ENCODE measurements at places on chromosomes 6 and 20.

- no peak for DNase-seq
Measured at GRCh38 chr6:98056955-98057354, 773.9 kb upstream of the MMS22L start.

DNA sequence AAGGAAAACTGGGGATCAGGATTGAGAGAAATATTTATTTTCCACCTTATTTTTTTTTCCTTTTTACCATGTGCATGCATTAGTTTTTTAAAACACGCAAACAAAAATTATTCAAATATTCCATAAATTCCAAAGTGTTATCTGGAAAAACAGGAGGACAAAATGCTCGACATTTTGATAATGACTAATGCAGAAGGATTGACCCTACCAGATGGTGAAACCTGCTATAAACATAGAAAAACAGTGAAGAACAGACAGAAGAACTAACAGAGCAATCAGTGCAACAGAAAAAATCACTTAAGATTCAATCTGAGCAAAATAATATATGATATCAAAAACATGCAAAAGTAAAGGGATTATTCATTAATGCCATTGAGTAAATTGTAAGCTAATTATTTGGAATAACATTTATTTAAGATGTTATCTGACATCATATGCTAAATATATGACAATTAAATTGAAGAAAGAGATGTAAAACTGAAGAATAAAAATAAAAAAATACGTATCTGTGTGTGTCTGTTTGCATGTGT, 218.4 kb downstream of the LMBRD1 start:
- DNase-seq, result peak; percentile 35

GRCh38 chr6:126553854-126554253, 213.9 kb downstream of the CENPW start:
- no peak for DNase-seq

DNA sequence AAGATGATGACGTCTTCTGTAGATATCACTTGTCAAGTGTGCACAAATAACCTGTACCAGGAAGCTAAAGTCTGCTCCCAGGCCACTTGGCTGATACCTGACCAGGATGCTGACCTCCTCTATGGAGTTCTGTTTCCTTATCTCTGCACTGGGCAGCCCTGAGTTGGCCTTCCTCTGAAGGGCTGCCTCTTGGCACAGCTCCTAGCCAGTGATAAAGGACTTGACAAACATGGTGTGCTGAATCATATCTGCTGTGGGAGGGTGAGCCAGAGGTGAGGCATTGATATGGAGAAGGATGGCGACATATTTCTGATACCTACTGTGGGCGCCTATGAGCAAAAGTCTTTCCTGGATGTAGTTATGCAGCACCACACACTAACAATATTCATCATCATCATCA, 32.8 kb upstream of the FOXA2 start:
- no peak for DNase-seq

DNA sequence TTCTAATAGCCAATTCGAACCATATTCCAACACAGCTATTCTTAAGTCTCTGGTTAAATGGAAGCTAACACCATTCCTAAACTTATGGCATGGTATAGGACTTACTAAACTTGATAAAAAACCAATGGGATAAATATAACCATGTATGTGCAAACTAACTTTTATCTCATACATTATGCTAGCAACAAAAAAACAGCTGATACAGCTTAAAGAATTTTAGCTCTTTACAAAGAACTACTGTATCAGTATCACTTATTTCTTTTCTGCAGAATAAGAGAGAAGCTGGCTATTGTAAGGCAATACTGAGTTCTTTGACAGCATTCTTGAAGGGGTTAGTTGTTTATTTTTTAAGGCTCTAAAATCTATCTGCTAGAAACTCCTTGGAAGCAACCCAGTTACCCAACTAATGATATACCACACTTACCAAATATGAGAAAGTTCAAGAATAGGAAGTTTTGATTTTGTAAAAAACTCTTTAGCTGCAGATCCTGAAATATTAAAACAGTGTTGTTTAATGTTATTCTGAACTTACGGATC, 44.9 kb downstream of the REPS1 start:
- no peak for DNase-seq

DNA sequence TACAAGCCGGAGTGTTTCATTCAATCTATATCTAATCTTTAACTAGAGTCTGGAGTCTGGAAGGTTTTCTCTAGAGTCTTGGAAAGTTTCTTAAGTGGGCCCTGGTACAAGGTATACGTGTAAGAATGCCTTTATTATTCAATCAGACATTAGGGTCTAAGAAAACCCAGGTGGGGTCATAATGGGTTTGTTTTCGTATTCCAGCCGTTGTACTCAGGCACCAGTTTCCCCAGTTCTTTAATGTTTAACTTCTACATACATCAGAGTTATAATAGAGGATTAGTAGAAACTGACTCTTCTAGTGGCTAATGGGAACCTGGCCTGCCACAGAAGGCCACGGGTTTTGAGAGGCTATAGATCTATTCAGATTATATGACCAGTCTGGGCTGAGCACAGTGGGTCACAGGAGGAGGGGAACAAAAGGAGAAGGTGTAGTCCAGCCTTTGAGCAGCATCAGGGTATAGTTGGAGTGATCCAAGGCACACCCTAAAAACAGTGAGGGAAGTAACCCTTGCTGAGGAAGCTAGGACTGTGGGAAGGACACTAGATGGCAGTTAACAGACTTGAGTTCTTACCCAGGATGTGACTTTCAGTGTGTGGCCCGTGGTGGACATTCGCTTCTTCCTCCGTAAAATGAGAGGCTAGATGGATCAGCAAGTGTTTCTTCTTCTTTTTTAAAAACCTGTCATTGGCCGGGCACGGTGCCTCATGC, 15.5 kb downstream of the FAM83B start:
- no peak for DNase-seq

DNA sequence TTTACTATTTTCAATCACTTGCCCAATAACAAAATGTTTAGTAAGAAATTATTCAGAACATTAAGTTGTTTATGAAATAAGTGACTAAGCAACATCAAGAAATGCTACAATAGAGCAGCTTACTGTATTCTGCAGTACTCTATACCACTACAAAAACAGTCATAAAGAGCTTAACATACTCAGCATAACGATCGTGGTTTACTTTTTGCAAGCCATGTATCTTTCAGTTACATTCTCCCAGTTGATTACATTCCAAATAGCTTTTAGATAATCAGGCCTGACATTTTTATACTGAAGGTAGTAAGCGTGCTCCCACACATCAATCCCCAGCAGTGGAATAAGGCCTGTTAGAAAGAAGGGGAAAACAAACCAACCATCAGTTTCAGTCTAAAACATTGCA, 10.7 kb downstream of the SOD2 start:
- no peak for DNase-seq

DNA sequence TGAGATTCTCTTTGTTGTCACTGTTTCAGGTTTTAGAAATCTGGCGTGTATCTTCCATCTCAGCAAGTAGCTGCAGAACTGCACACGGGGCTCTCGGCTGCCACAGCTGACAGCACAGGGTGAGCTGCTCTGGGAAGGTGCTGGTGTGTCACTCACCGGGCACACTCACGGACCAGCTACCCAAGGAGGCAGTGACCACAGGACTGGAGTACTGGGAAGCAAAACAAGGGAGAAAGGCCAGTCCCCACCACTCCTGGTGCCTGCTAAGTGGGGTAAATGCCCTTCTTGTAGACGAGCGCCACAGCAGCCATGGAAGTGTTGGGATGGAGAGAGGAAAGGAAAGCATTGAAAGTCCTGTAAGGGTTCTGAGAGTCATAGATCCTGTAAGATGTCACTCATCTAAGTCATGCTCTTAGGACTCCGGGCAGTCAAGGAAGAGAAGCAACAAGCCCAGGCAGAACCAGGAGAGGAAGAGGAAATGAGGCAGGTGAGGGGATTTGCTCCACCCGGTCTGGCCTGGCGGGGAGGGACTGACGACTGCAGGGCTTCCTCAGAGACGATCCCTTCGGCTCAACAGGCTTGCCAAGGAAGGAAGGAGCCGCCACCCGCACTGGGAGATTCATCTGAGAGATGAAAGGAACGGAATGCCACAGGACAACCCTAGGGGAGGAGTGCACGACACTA, 48.1 kb downstream of the PRDM1 start:
- DNase-seq, result no peak

- no peak for DNase-seq
Measured at GRCh38 chr6:40510442-40510841, 76.7 kb downstream of the LRFN2 start.

GRCh38 chr20:60138256-60139220, 180.3 kb downstream of the CDH26 start:
- DNase-seq, result no peak

DNA sequence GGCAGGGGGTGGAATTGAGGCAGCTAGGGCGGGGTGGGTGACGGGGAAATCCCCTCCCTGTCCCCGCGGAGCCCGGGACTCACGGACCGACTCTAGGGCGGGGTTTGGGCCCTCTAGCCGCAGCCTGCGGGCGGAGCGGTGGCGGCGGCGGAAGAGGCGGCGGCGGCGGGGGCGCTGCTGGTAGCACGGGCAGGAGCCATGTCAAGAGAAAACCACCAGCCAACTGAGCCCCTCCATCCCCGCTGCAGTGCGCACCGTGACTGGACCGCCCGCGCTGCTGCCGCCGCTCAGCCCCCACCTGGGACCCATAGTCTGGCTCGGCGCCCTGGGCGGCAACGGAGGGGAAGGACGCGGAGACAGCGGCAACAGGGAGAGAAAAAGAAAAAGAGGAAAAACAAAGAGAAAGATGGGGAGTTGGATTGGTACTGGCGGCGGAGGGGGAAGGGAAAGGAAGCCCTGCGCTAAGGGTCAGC, 1.2 kb upstream of the C6orf62 start:
- peak; percentile 8 for DNase-seq

GRCh38 chr6:157274471-157275226, 48.7 kb downstream of the TMEM242 start:
- DNase-seq, result peak; percentile 69

GRCh38 chr6:105199711-105200110, 19.9 kb upstream of the POPDC3 start:
- DNase-seq, result no peak

GRCh38 chr6:91631227-91631626, 1044.4 kb upstream of the MAP3K7 start:
- DNase-seq, result no peak

- no peak for DNase-seq
Measured at GRCh38 chr20:36549942-36550789, 8.8 kb downstream of the MYL9 start.

DNA sequence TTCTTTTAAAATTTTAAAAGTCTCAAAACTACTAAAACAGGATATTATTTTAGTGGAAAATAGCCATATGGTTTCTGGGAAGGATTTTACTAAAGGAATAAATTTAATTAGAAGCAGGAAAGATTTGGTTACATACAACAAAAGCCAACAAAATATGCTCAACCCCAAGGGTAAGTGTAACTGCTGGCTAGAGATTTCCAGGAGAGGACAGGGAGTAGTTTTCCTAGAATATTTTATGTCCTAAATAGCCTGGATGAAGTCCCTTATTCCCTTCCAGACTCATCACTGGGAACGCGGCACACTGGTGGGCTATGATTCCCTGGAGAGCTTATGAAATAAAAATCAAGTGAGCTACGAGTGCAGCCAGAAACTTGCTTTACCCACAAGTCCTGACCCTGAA, 66.6 kb downstream of the SGK1 start:
- DNase-seq, result no peak

DNA sequence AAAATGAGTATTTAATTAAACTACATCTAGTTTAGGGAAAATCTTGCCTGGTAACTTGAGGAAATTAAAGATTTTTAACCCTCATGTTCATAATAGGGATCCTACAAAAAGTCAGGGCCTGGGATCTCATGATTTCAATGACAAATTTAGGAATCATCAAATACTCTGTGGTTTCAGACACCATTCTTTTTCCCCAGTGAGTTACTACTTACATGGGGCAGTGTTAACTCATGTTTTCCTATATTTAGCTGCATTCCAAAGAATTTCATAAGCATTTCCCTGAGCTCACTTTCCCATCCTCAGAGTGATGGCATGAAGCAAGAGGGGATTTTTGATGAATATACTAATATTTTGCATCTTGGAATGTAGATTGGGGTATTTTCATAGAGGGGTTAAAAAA, 321.7 kb downstream of the CENPW start:
- no peak for DNase-seq

DNA sequence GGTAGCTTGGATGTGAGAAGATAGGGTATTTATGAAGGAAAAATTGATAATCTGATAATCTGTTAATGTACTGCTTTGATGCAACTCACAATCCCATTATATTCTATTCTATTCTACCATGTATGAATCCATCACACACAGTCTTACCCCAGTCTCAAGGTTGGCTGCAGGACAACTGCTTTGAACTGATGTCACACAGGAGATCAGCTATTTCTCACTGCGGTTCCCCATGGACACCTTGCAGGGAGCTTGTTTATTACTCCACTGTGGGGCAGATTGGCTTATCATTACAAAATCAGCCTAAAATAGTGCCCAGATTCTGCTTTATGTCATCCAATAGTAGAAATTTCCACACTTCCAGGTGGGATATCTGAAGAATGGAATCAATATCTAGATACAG, 61.0 kb upstream of the HS3ST5 start:
- DNase-seq, result no peak

DNA sequence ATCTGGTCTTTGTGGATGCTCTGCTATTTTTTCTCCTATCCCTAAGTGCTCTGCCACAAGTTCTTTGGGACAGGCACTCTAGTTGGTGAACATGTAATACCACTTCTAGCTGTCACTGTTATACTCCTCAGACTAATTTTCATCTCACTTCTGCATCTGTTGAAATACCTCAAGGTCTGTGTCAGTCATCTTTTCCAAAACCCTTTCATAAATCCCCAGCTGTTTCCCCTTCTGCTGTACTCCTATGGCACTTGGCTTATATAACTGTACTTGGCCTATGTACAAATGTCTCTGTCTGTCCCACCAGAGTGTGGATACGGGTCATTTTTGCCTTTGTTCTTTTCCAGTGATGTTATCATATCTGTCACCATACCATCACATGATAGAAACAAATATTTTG, 124.2 kb downstream of the FHL5 start:
- peak; percentile 17 for DNase-seq

- no peak for DNase-seq
Measured at GRCh38 chr6:112579601-112580000, 232.5 kb downstream of the RFPL4B start.

- DNase-seq, result no peak
Measured at GRCh38 chr6:14309516-14309915, 191.9 kb downstream of the CD83 start.

GRCh38 chr6:105588123-105588710, 185.3 kb upstream of the PREP start:
- no peak for DNase-seq

- peak; percentile 53 for DNase-seq
Measured at GRCh38 chr20:17617212-17617867, 47.5 kb downstream of the DSTN start.
